ENCODE measurements at places on chromosomes 6 and 20.

GRCh38 chr20:17202673-17203072 lies 24.2 kb upstream of the PCSK2 start:
- DNase-seq, result no peak

DNA sequence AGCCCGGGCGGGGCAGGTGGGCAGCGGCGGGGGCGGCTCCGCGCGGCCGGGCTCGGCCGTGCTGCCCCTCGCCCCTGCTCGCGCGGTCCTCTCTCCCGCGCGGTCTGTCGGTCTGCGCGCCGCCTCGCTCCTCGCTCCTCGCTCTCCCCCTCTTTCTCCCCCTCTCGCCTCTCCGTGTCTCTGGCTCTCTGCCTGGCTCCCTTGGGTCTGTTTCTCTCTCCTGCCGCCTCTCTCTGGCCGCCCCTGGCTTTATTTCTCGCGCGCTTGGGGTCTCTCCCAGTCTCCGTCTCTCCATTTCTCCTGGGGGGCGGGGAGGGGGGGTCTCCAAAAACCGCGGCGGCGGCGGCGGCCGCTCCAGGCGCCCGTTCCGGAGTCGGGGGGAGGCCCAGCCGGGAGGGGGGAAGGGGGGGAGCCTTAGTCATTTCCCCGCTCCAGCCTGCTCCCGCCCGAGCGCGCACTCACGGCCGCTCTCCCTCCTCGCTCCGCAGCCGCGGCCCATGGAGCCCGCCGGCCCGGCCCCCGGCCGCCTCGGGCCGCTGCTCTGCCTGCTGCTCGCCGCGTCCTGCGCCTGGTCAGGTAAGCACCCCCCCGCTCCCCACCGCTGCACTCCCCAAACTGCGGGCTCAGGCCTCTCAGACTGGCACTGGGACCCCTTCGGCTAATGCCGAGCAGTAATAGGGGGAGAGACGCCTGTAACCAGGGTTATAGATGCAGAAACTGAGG lies at the start of gene SIRPA:
Gene SIRPA, plus strand, starts transcription at position 457 of the 723 bp plus-strand sequence. Its CDS starts 41 bp downstream, at position 498.
- DNase-seq, result no peak

GRCh38 chr20:8007490-8007889 lies 12.1 kb downstream of the TMX4 start:
- no peak for DNase-seq

DNA sequence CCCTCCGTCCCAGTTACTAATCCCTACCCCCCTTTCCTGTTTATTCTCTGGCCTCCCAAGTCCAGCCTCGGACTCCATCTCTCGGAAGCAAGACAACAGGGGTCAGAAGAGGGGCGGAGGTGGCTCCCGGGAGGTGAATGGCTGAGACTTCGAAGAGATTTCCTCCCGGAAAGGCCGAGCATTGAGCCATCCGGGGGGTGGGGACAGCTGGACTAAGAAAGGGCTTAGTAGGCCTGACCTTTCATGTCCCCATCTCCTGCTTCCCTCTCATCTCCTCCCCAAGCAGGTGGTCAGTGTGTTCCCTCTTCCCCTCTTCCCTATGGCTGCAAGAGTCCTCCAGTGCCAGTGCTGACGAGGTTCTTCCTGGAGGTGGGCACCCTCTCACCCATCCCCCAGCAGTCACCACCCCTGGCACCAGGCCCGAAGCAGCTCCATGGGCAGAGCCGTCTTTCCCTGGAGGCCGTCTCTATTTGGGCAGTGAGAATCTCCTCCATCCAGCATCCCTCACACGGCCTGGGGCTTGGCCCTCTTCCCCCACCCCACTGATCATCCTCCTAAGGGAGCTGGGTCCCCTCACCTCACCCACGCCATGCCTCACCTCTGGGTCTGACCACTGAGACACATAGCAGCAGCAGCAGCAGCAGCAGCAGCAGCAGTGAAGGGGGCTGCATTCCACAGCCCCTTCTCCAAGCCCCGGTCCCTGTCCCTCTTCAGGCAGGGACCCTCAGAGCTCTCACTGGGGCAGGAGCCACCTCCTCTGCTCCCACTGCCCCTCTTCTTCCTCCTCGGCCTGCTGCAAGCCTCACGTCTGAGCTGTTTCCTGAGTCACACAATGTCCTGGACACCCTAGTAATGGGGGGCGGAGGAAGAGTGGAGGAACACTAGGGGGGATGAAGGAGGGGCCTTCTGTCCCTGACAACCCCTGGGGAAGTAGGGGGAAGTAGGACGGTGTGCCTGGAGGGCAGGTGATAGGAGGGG lies at the start of gene NOTCH4:
Gene NOTCH4, minus strand, starts transcription at position 810 of the 978 bp plus-strand sequence. Its CDS starts 139 bp downstream, at position 671.
- no peak for DNase-seq

GRCh38 chr6:169315830-169316614 lies 62.4 kb upstream of the THBS2 start:
- DNase-seq, result no peak

DNA sequence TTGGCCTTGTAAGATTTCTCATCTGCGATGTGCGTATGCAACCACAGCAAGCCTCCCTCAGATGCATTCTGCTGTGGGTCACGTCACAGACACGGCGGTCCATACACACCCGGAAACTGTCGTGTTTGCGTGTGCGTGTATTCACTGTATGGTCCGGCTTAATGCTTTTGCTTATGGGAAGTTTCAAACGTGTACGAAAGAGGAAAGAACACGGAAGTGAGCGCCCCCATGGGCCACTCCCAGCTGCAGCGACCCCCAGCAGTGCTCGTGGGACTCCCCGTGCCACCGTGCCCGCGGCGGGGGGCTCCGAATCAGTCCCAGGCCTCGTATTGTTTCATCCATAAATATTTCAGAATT lies 10.2 kb downstream of the DLL1 start:
- DNase-seq, result no peak

DNA sequence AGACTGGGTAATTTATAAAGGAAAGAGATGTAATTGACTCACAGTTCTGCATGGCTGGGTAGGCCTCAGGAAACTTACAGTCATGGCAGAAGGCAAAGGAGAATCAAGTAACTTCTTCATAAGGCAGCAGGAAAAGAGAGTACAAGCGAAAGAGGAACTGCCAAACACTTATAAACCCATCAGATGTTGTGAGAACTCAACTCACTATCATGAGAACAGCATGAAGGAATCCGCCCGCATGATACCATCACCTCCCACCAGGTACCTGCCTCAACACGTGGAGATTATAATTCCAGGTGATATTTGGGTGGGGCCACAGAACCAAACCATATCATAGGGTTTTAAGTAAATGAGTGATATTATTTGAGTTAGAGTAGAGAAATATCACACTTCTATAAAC lies 189.3 kb downstream of the TSHZ2 start:
- no peak for DNase-seq

GRCh38 chr6:5442916-5443315 lies 181.6 kb downstream of the FARS2 start:
- DNase-seq, result no peak

DNA sequence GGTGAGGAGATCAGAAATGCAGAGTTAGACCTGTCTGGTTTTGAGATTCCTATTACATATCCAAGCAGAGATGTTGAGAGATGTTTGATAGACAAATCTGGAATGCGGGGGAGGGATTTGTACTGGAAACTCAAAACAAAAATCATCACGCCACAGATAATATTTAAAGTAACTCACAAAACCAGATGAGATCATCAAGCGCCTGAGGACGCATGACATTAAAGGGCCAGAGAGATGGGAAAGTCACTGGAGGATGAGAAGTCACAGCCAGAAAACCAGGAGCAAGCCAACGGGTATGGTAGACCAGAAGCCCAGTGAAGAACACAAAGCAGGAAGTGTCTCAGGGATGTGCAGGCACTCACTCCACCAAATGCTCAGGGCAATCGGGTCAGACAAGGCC lies 87.7 kb downstream of the DLL1 start:
- no peak for DNase-seq

DNA sequence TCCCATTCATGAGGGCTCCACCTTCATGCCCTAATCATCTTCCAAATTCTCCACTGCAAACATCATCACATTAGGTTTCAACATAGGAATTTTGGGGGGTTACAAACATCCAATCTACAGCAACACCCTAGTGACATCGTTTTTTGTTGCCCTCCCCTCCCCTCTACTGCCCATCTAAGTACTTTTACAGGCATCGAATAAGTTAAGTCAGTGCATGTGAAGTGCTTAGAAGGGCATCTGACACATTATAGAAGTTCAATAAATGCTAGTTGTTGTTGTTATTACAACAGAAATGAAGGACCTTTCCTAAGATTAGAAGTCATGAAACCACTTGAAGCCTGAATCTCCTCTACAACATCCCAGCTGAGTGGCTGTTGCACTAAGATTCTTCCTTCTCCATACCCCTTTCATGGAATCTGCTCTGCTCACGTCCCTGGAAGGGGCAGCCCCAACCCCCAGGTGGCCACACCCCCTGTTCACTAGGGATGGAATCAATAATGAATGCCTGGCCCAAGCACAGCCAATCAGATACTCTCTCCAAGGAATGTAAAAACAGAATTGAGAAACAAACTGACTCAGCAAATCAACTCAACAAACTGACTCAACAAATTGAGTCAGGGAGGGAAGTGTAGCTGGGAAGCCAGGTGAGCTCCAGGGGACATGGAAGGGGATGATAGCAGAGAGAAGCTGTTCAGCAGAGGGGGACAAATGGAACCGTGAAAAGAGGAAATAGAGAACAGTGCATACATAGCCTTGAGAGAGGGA lies 3.9 kb upstream of the LRP11 start:
- DNase-seq, result no peak

DNA sequence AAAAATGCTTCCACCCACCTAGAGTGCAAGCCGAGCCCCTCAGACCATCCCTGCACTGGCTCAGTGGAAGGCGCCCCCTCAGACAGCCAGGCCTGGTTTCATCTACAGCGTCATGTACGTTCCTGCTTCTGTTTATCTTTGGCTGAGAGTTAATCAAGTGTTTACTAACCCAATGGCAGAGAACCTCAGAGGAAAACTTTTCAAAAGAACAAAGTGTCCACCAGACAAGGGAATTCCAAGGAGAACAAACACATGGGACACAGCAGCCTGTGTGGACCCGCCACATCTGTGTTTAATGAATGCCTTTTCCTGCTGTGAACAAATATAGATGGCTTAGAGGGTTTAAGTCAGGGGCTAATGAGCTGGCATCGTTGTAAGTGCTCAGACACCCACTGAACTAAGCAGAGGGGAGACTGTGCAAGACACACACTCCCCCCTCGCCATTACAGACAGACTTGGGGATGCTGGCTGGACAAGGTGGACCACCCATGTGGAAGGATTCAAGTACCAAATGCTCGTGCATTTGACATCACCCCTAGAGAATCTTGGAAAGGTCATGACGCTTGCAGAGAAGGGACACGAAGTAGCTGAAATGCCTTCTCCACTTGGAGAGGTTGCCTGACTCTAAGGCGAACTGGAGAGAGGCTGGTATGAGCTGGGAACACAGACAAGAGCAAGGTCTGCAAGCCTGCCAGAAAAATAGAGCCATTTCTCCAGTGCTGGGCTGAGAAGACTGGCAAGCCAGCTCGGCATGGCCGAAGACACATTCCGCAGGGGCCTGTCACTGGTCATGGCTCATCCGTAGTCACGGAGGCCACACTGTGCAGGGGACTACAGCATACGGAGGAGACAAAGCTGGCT lies 53.5 kb upstream of the NXT1 start:
- DNase-seq, result no peak

DNA sequence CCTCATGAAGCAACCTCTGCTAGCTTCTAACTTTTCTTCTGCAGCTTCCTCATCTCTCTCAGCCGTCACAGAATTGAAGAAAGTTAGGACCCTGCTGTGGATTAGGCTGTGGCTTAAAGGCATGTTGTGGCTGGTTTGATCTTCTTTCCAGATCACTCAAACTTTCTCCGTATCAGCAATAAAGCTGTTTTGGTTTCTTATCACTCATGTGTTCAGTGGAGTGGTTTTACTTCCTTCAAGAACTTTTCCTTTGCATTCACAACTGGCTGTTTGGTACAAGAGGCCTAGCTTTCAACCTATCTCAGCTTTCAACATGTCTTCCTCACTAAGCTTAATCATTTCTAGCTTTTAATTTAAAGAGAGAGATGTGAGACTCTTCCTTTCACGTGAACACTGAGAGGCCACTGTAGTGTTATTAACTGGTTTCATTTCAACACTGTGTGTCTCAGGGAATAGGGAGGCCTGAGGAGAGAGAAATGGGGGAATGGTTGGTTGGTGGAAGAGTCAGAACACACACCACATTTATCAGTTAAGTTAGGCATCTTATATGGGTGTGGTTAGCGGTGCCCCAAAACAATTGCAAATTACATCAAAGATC lies 17.2 kb downstream of the ZSCAN23 start:
- DNase-seq, result no peak

DNA sequence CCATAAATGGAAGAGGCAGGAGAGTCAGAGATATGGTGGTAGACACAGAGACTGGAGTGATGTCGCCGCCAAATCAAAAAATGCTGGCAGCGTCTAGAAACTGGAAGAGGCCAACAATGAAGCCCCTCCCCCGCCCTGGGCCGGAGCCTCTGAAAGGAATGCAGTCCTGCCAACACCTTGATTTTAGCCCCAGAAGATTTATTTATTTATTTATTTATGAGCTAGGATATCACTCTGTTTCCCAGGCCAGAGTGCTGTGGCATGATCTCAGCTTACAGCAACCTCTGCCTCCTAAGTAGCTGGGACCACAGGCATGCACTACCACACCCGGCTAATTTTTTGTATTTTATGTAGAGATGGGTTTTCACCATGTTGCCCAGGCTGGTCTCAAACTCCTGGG lies 82.6 kb upstream of the CCDC167 start:
- DNase-seq, result no peak

GRCh38 chr20:5001174-5002076 lies at the start of gene SLC23A2:
Gene SLC23A2, minus strand, starts transcription at chr20:5001510. Its CDS starts 68,948 bp downstream, at chr20:4932562.
- DNase-seq, result peak; percentile 52

DNA sequence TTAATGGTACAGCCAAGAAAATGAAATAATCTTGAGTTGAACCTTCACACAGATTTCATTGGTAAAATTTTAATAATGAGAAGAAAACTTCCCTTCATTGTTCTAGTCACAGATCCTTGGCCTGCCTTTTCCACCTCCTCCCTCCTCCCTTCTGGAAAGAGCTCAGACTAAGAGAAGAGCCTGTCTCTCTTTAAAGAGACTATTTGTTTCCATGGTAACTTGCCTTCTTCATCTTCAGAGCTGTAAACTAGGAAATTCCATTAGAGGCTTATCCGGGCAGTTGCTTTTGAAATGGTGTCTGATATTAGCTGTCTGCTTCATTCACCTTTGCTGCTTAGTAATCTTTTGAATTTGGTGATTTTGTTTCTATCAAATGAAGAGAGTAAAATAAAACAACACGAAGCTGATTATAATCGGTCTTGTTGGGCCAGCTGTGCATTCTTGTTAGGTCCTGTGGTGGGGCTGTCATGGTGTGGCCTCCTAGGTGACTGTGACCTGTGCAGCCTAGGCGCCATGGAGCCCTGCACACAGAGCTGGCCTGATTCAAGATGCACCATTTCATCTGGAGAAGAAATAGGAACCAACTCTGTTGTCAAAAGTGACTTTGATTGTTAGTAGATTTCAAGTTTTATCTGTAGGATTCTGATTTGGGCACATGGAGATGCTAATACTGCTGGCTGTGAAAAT lies 96.7 kb downstream of the MAP3K7 start:
- DNase-seq, result no peak

All from T-helper 1 cell (primary cell).